ENCODE measurements at places on chromosomes 16 and 17. TPM values are rescaled to one million over a fixed set of nuclear protein-coding genes. Genes with fewer than 3 reads are reported as not detected.

Gene YWHAE
- total RNA-seq: 964 TPM

Gene SMIM36
- total RNA-seq: not detected

Gene PROCA1
- total RNA-seq: 0.36 TPM

DNA sequence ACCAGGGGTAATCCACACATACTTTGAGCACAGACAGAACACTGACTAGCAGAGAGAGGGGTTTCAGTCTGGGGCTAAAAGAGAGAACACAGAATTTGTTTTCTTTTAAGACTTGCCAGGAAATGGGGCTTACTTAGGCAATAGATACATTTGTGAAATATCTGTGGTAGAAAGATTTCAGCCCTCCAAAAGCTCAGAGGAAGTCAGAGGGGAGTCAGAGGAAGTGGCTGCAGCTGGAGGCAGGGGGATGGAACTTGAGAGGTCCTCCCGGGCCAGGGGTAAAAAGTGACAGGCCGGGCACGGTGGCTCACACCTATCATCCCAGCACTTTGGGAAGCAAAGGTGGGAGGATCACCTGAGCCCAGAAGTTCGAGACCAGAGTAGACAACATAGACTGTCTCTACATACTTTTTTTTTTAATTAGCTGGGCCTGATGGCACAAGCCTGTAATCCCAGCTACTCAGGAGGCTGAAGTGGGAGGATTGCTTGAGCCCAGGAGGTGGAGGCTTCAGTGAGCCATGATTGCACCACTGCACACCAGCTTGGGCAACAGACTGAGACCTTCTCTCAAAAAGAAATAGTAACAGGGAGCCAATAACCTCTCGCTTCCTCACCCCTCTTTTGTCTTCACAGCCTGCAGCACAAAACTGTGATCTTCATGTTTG is 49.9 kb downstream of the NLRC5 start:
- H3K27ac ChIP-seq: peak overlapping the region; percentile 89
- no peaks in the 10 kb centered on the region for H3K27me3 ChIP-seq
- H3K36me3 ChIP-seq: peaks cover 19% of the 10 kb centered on the region

DNA sequence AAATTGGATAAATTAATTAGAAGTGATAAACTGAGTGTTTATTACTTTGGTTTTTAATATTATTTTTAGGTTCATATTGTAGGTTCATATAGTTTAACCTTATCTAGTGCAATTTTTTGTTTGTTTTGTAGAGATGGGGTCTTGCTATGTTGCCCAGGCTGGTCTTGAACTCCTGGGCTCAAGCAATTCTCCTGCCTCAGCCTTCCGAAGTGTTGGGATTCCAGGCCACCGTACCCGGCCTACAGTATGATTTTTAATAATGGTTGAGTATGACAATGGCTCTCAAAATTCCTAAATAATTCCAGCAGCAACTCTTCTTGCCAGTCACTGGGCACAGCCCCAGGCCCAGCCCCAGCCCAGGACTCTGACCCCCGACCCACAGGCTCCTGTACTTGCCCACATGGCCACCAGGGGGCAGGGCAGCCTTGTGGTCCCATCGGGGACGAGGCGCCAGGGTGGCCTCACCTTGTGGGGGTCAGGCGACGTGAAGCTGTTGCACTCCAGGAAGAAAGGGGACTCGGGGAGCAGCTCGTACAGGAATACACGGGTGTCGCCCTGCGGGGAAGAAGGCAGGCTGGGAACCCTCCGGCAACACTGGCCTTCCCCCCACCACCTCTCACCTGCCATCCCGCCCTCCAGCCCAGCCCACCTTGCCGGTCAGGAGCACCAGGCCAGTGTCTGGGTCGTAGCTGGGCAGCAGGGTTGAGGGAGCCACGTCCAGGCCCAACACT is 7.9 kb upstream of the PAM16 start:
- no peak overlapping the region for H3K4me3 ChIP-seq
- H3K36me3 ChIP-seq: peaks cover 4% of the 10 kb centered on the region
- peaks cover 1% of the 10 kb centered on the region for H3K4me1 ChIP-seq
- no peak for DNase-seq
- H3K27ac ChIP-seq: no peak overlapping the region

- H3K4me3 ChIP-seq: no peak overlapping the region
- no peaks in the 10 kb centered on the region for H3K4me1 ChIP-seq
- H3K27ac ChIP-seq: no peak overlapping the region
- H3K27me3 ChIP-seq: peaks cover 70% of the 10 kb centered on the region
Measured at GRCh38 chr16:57677622-57678369, 9.7 kb downstream of the ADGRG3 start.

- no peaks in the 10 kb centered on the region for H3K4me1 ChIP-seq
- no peak overlapping the region for H3K4me3 ChIP-seq
- no peak overlapping the region for H3K27ac ChIP-seq
- DNase-seq: no peak
- no peaks in the 10 kb centered on the region for H3K27me3 ChIP-seq
Measured at GRCh38 chr16:85631802-85632393, 18.8 kb downstream of the GSE1 start.

- H3K27ac ChIP-seq: no peak overlapping the region
- H3K27me3 ChIP-seq: no peaks in the 10 kb centered on the region
- H3K36me3 ChIP-seq: peaks cover 32% of the 10 kb centered on the region
Measured at GRCh38 chr16:89786474-89787364, 29.7 kb downstream of the FANCA start.

- H3K27ac ChIP-seq: no peak overlapping the region
- H3K36me3 ChIP-seq: no peaks in the 10 kb centered on the region
- H3K4me3 ChIP-seq: no peak overlapping the region
Measured at GRCh38 chr17:65684631-65685030, 123.2 kb upstream of the AXIN2 start.

DNA sequence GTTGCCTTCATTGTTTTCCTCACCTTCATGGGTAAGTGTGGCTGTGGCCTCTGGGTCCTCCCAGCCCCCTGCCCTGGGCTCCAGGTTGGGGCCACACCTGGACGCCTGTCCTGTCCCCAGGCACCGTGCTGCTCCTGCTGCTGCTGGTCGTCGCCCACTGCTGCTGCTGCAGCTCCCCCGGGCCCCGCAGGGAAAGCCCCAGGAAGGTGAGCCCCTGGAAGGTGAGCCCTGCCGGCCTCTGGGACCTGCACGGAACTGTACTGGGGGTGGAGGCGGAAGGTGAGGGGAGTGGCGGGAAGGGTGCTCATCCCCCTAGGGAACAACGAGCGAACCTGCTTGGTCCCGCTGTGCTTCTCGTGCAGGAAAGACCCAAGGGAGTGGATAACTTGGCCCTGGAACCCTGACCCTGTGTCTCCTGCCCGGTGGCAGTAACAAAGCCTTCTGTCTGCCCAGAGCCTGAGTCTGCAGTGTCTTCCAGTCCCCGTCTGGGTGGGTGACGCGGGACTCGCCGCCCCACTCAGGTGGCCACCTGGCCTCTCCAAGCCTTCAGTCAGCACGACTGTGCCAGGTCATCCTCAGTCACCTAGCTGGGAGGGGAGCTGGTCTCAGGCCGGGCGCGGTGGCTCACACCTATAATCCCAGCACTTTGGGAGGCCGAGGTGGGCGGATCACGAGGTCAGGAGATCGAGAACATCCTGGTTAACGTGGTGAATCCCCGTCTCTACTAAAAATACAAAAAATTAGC is 831 bp downstream of the SMIM22 start:
- no peak overlapping the region for H3K27ac ChIP-seq
- H3K36me3 ChIP-seq: peaks cover 2% of the 10 kb centered on the region
- DNase-seq: no peak
